ENCODE measurements at places on chromosomes 11 and 22.

GRCh38 chr11:16669799-16670415 is 68.5 kb upstream of the C11orf58 start:
- no peak for DNase-seq

- DNase-seq, result no peak
Measured at GRCh38 chr11:75147191-75147874, 3.6 kb upstream of the SLCO2B1 start.

- no peak for DNase-seq
Measured at GRCh38 chr11:2577991-2578928, 121.5 kb downstream of the KCNQ1OT1 start.

DNA sequence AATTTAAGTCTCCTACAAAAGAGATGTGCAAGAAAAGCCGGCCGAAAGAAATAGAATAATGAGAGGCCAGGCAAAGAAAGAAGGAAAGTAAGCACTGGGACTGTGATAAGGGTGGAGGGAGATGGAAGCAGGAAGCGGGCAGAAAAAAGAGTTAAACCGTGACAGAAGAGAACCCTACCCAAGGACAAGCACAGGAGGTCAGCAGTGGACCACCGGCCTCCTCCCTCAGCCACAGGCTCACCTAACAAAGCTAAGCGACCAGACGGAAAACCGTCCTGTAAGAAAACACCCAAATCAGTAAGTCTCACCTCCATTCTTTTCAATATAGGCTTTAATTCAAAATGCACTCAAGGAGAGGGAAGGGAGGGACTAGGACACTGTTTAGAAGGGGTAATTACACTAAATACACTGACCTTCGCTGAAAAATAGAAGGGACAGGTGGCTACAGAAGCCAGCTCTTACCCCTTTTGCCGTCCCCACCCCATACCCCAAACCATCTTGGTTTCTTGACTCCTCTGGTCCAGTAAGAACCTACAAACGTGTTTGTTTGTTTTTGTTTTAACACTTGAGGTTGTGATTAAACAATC is 1.9 kb downstream of the FAM181B start:
- peak; percentile 11 for DNase-seq
